ENCODE measurements at places on chromosomes 7 and 10. TPM values are rescaled to one million over a fixed set of nuclear protein-coding genes. Genes with fewer than 3 reads are reported as not detected.

Gene C10orf67
- 0.20 TPM for total RNA-seq

Gene TECTB
- not detected for total RNA-seq

Gene CYP3A5
- not detected for total RNA-seq

Gene ADARB2
- 0.37 TPM for total RNA-seq

Gene LIMK1
- total RNA-seq = 19.5 TPM

Gene CHST12
- total RNA-seq = 42.7 TPM

Gene ANKRD1
- total RNA-seq = not detected

Gene PLXNA4
- total RNA-seq = 5.9 TPM

Gene ZNF853
- total RNA-seq = 0.27 TPM

Gene HHEX
- total RNA-seq = 0.12 TPM

Gene HOXA1
- total RNA-seq = 0.22 TPM

Gene TUBB8
- not detected for total RNA-seq

Gene LRRC18
- total RNA-seq = not detected

Gene GBX1
- total RNA-seq = not detected

Gene ZNF727
- not detected for total RNA-seq

Gene TRPV6
- total RNA-seq = not detected

Gene STAMBPL1
- total RNA-seq = 44.3 TPM

Gene LBX1
- not detected for total RNA-seq

Gene KCNIP2
- total RNA-seq = 3.4 TPM

Gene LIPF
- total RNA-seq = not detected

Gene LRRN3
- total RNA-seq = 127 TPM

Gene UTF1
- total RNA-seq = not detected

Gene TFEC
- total RNA-seq = 0.17 TPM

Gene DPYSL4
- 24.0 TPM for total RNA-seq

Gene CNPY1
- total RNA-seq = not detected

Gene NKX1-2
- total RNA-seq = not detected

Gene SORBS1
- total RNA-seq = 0.69 TPM

Gene TMEM273
- 11.2 TPM for total RNA-seq

Gene MMRN2
- not detected for total RNA-seq

Gene SFTPD
- not detected for total RNA-seq

Gene EBF3
- not detected for total RNA-seq

Gene NPC1L1
- not detected for total RNA-seq

Gene RRP12
- total RNA-seq = 39.0 TPM

Gene ETV1
- not detected for total RNA-seq

Gene FXYD4
- total RNA-seq = not detected

Gene FAM171A1
- 1.6 TPM for total RNA-seq

Gene BTRC
- 14.8 TPM for total RNA-seq

Gene SLC18A3
- total RNA-seq = not detected

Gene MACROH2A2
- 3.5 TPM for total RNA-seq

Gene UCN3
- total RNA-seq = not detected

Gene PCDH15
- not detected for total RNA-seq

Gene LAMB1
- total RNA-seq = not detected

Gene CHST3
- not detected for total RNA-seq

Gene C10orf95
- not detected for total RNA-seq

Gene VAX1
- total RNA-seq = not detected

Gene TSPAN33
- total RNA-seq = 4.9 TPM

Gene FAM241B
- 10.0 TPM for total RNA-seq

Gene DYNC1I1
- total RNA-seq = not detected

Gene PDE6C
- not detected for total RNA-seq

Gene SEMA3C
- not detected for total RNA-seq

Gene AKR1C8
- total RNA-seq = 1.4 TPM
